ENCODE measurements at places on chromosomes 3 and 15.

DNA sequence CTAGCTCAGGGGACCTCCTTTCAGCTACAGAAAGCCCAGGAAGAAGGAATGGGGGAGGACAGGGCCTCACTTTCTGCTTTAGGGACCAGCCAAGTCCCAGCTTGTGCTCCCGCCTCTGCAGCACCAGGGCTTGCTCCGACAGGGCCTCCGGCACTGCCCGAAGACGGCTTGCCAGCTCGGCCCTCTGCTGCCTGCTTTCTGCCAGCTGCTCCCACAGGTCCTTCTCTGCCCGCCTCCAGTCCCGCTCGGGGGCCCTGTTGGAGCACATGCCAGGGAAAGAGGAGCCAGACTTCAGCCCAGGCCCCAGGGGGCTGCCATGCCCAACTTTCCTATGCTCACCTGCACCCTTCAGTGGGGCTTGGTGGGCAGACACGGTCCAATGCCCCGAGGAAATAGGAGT is 4.3 kb upstream of the CLK3 start:
- no peak for DNase-seq

DNA sequence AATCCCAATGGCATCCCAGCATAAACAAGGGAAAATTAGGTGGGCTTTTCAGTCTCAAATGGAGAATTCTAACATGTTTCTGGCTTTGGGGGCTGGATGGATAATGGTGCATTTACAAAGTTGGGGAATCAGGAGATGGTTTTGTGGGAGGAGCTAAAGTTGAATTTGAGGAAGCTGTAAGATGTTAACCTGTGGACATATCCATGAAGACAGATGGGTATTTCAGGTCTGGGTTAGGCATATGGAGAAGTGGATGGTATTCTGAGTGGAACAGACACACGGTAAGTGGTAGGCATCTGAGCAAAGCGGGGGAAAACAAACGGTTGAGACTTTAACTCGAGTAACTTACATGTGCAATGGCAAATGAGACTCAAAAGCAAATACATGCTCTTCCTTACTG is 1.7 kb upstream of the LMLN start:
- DNase-seq = no peak

GRCh38 chr3:6803619-6804018 is 57.3 kb upstream of the GRM7 start:
- DNase-seq = no peak

DNA sequence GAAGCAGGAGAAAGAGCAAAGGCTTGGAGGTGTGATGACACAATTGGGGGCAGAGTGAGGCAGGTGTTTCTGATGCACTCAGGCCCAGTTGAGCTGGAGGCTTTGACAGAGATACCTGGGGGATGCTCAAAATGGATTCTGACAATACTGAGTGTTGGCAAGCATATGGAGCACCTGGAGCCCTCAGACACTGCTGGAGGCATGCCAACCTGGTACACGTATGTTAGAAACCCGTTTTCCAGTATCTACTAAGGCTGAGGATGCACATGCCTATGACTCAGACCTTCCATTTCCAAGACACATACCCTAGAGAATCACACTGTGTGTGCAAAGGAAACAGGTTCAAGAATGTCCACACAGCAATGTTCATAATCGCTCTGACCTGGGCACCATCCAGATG is 58.7 kb downstream of the WNT7A start:
- no peak for DNase-seq

GRCh38 chr3:31449318-31449717 is 83.4 kb upstream of the STT3B start:
- no peak for DNase-seq

DNA sequence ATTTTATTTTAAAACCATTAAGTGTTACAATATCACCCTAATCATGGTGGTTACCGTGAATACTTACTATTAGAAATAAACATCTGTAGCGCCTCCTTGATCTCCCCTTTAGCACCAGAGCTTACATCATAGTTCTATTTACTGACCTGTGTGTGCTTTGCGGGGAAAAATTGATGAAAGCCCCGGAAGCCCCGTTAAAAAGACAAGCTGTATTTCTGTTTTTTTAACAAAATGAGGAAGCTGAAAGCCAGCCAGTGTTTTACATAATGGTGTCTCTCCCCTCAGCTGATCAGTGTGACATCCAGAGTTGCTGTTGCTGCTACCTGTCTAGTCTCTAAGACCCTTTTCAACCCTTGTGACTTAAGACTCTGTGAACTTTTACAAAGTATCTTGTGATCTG is 100.8 kb downstream of the OPA1 start:
- no peak for DNase-seq

GRCh38 chr15:67079361-67079760 is 14.0 kb downstream of the SMAD3 start:
- DNase-seq = no peak

DNA sequence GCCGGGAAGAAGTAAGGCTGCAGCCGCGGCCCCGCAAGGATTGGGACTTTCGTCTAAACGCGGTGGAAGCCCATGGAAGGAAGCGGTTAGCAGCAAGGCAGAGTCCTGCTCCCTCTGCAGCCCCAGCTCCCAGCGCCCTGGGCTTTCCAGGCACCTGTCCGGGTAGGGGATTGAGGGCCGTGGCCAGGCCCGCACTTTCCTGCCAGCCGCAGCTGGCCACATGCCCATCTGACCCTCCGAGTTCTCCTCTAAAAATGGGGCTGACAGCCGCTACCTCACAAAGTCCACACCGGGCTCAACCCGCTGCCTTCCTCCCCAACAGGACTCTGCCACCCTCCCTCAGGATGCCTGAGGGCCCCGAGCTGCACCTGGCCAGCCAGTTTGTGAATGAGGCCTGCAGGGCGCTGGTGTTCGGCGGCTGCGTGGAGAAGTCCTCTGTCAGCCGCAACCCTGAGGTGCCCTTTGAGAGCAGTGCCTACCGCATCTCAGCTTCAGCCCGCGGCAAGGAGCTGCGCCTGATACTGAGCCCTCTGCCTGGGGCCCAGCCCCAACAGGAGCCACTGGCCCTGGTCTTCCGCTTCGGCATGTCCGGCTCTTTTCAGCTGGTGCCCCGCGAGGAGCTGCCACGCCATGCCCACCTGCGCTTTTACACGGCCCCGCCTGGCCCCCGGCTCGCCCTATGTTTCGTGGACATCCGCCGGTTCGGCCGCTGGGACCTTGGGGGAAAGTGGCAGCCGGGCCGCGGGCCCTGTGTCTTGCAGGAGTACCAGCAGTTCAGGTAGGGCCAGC is 1.9 kb downstream of the NEIL1 start:
- DNase-seq = no peak

- peak; percentile 72 for DNase-seq
Measured at GRCh38 chr15:40769274-40770146, at the start of gene C15orf62. C15orf62 (plus strand) TSS chr15:40769980; CDS start chr15:40770496, 516 bp downstream.

DNA sequence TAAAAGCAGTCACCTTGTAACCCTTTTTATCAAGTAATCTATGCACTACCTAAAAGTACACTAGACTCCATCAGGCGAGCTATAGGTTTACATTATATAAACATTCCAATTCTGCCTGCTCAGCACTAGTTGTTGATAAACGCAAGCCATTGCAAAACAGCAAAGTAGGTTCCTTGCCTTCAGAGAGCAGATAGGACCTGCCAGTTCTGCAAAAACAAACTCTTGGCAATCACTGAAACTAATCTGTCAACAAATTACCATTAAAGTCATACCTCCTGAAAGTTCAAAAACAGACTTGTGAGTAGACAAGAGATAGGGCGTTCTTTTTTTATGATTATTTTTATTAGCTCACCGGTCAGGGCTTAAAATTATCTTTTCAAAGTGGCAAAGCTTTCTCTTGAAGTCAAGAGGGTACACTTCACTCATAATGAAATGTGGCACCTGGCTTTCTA is 392.5 kb downstream of the FOXP1 start:
- DNase-seq = no peak

- no peak for DNase-seq
Measured at GRCh38 chr15:89799011-89799911, 15.4 kb downstream of the ANPEP start.

DNA sequence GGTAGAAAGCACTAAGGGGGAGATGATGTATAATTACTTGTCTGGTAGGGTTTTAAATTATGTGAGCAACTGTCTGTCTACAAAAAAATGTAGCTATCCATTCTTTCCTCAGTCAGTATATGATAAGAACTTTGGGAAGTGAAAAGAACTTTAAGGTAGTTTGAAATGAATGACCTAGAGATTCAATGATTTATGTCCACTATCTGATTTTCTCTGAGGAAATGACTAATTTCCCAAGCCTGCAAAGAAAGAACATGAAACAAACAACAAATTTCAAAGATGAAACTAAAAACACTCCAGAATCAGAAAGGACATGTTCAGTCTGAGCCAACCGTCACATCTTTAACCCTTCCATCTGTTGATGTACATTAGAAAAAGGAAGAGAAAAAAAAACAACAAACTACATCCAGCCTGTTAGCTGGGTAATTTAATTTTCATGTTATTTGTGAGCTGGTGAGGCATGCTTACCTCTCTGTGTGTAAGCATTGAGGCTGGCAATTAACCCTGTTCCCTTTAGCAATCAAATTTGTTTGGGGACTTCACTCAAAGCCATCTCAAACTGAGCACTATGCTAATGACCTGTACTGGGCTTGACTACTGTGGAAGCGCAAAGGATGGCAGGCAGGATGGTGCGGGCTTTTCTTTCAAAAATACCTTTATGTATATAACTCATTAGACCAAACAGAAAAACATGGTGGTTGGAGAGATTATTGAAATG is 220.1 kb downstream of the TUSC7 start:
- no peak for DNase-seq

GRCh38 chr3:1010228-1010627 is 82.6 kb upstream of the CNTN6 start:
- no peak for DNase-seq

- no peak for DNase-seq
Measured at GRCh38 chr3:189554868-189555557, 76.2 kb upstream of the TP63 start.

DNA sequence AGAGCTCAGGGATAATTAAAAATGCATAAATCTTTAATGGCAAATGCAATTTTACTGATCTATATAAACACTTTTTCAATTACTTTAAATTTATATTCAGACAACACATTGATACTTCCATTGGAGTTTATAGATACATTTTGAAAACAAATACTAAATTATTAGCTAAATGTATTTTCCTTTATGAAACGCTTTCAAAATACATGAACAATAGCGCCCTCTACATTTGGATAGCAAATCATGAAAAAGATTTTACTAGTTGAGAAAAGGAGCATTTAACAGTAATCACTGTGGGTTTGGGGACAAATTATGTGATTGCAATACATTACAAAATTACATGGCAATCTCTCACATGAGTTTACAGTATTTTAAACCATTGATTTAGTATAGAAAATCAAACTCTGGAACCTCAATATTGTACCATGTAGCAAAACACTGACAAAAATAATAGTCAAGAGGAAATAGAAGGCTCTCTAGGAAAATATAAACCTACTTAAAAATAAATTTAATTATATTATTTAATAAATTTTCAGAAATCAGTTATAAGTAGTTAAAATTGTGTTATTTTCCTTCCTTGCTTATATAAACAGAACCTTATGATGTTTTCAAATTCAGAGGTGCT is 207.9 kb downstream of the ZIC1 start:
- no peak for DNase-seq

DNA sequence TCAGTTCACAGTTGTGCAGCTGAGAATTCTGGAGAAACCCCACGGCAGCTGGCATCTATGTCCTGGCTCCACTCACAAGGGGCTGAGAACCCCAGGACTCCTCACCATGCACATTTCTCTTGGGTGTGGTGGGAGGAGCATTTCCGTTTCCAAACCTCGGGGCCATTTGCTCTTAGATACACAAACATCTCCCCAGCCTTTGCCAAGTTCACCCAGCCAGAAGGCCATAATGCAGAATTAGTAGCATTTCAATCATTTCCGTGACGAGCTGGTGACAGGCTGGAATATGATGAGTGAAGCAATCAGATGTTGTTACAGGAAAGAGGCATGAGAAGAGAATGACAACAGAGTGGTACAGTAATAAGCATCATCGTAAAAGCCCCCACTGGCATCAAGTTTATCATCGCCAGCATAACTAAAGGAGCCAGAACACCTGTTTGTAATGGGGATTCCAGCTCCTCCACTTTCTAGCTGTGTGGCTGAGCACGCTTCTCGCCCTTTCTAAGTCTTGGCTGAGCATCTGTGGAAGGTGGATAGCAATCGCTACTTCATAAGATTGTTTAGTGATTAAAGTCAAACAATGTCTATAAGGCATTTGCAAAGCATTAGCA is 82.0 kb downstream of the LIPC start:
- peak; percentile 59 for DNase-seq

DNA sequence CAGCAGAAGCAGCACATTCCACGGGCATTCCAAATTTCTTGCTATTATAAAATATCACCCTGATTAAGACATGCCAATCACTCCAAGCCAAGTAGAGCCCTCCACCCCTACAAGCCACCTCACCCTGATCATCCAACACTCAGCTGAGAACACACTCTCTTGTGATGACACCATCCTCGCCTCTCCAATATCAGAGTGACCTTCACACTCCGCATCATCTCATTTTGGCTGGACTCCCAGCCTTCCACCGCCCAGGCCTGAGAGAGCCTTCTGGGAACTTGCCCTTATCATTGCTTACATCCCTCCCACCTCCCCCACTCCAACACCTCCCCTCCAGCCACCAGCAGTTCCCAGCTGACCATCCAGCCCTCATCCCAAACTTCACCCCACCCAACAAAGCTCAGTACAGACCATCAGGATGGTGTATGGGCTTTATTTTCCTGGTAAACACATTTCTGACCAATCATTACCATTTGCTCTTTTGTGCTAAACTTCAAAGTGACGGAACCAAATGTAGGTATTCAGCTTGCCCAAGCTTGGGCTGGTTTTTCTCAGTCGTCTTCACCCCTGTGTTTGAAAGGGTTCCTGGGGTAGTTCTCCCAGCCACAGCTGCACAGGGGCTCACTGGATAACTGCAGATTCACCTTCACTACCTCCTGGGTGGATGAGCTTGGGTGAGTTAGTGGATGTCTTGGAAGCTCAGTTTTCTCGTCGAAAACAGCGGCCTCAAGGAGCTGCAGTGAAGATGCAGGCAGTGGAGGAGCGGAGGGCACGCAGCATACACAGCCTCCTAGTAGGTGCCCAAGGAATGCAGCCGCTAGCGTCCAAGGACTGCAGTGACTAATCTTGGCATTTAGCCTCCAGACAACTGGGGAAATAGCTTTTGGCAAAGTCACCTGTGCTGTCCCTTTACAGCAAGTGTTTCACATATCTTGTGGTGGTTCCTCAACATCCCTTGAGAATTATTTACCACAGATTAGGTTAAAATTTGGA is 115.1 kb downstream of the LIPC start:
- DNase-seq = no peak

GRCh38 chr15:80689716-80690115 is 5.4 kb upstream of the ABHD17C start:
- no peak for DNase-seq

GRCh38 chr3:158314426-158315357 is 204.8 kb downstream of the RSRC1 start:
- no peak for DNase-seq

DNA sequence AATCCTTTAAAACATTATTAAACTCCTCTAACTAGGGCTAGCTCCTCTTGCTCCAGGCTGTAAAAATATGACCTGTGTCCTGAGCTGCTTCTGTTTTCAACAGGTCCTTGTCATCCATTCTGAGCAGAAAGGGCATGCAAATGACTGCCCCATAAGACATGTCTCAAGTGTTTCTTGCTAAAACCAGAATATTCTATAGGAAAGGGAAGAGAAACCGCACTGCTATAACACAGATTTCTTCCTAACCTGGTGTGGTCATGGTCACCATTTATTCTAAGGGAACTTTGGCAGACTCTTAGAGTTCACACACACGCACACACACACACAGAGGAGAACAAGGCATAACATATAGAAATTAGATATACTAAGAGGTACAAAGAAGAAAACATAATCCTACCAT is 34.2 kb upstream of the B3GNT5 start:
- DNase-seq = no peak

GRCh38 chr3:112503304-112503972 is 4.2 kb upstream of the BTLA start:
- no peak for DNase-seq

GRCh38 chr3:168591587-168591986 is 495.9 kb upstream of the GOLIM4 start:
- DNase-seq = no peak

All from NCI-H446 treated with DMSO at 0.1 percent for 48 hours (cell line).